ENCODE measurements at places on chromosomes 4 and X.
A peak's percentile ranks its signal among the peaks of the same experiment; 100 is the strongest.

GRCh38 chrX:148933881-148934280 is 433.5 kb downstream of the AFF2 start:
- no peak for DNase-seq

DNA sequence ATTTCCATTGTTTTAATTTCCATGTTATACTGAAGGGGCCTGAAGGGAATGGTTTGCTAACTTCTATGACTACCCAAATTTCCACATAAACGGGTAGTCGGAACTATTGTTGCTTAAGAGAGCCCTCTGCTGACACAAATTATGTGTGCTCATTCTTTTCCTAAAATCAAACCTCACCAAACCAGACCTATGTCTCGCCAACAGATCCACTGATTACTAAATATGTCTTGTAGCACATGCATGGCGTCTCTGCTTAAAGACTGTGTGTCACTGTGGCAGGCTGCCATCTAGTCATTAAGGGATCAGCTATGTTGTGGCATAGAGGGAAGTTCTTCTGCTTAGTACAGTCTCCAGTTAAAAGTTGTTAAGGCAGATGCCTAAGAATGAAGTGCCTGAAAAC is 25.1 kb downstream of the PIR start:
- peak; percentile 13 for DNase-seq

GRCh38 chrX:51614353-51615012 is 4.2 kb downstream of the CENPVL3 start:
- DNase-seq: peak; percentile 10

GRCh38 chrX:136215559-136215958 is 35.6 kb downstream of the MAP7D3 start:
- DNase-seq: no peak

DNA sequence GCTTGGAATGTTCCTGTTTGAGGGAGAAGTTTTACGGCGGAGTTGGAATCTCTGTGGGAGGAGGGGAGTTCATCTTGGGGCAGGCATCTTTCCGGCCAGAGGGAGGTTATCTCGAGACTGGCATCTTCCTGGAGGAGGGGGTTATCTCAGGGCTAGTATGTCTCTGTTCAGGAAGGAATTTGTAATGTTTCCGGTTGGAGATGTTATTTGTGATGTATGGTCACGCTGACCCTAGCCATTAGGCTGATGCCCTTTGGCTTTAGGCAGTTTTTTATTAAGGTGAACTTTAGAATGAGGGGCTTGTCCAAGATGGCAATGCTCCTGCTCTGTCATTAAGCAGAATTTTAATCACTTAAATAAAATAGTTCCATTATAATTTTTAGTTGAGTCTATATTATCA is 449.7 kb downstream of the PCDH10 start:
- no peak for DNase-seq

GRCh38 chrX:149630681-149631233 is 835 bp downstream of the TMEM185A start:
- DNase-seq: peak; percentile 17

DNA sequence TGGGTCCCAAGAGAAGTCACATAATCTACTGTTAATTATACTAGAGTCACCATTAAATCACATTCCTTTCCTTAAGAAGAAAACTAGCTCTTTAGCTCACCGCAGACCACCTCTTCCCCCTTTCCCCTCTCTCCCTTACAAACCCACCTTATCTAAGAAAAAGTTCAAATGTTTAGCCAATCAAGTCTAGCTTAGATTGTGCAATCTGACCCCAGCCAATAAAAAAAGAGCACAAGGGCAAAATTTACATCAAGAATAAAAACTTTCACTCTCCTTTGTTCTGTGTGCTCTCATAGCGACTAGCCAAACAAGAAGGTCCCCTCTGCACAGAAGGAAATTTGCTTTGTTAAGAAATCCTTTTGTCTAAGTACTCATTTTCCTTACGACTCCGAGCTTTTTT is 76.3 kb downstream of the TMEM156 start:
- DNase-seq: no peak

- DNase-seq: peak; percentile 91
These were observed at the start of gene MORF4L2 for GRCh38 chrX:103686199-103687072. TSS of gene MORF4L2 (minus strand) at chrX:103686699. CDS start at chrX:103677027, 9,672 bp downstream.

- no peak for DNase-seq
These were observed 7.0 kb downstream of the SLC9B1 start for GRCh38 chr4:103012551-103012950.

DNA sequence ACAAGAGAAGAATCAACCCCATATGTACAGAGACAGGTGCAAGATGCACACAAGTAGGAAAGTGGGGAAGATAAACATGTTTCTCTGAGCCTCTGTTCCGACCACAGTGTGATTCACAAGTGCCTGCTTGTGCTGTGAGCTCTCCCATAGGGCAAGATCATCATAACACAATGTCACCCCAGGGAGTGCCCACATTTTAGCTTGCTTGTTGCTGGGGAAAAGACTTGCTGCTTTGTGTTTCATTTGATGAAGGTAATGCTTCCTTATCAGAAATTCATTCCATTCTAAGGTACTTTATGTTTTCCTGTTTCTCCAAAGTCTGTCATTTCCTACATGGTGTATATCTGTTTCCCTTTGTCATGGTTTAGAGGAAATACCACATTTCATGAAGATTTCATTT is 304.5 kb upstream of the DIPK2B start:
- DNase-seq: no peak

DNA sequence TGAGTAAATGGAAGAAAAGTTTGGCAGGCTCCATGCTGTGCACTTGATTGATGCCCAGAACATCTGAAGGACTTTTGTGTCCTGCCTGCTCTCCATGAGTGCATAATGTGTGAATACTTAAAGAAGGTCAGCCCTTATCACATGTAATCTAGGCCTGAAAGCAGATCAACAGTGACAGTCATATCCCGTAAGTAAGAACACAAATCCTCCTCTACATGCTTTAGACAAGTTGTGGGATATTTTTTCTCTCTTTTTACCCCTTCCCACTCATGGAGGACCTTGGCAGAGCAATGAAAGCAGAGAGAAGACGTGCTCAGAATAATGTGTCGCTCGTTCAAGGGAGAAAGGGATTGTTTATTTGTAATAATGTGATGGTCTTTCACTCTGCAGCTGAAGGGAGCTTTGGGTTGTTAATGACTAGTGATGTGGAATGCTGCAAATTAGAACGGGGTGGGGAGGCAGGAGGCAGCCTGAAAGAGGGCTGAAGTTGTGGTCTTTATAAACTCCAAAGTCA is 286.6 kb downstream of the BMPR1B start:
- DNase-seq: no peak

DNA sequence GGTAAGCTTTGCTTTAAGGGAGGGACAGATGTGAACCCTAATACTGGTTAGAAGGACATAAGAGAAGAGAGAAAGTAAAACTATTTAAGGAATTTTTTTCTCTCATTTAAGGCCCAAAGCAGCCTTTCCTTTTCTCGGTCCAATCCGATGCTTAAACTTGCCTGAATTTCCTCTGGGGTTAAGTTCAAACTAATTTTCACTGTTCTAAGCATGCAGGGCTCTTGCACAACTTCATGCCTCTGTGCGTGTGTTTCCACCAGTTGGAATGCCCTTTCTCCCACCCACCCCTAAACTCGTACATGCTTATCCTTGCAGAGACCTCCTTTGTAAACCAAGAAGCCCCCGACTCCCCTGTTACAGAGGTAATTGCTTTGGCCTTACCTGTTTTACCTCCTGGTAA is 204.7 kb downstream of the CBR4 start:
- DNase-seq: no peak

- DNase-seq: no peak
These were observed 2.7 kb downstream of the ELOVL6 start for GRCh38 chr4:110195561-110196205.

DNA sequence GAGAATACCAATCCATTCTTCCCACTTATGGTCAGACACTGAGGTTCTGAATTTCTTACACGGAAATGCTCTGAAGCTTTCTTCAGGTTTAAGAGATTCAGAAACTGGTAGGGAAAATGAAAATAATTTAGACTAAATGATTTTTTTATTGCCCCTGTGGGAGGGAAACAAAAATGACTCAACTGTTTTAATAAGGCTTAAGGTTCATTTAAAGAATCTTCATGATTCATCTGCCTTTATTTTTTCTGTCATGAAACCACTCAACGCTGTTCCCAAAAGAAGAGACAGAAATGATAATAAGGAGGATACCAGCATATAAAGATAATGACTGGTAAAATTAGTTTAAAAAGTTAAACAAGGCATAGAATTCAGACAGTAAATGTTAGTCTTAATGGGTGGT is 39.3 kb upstream of the FAM47B start:
- no peak for DNase-seq

- DNase-seq: no peak
These were observed 173.2 kb downstream of the MGST2 start for GRCh38 chr4:139838811-139839210.

DNA sequence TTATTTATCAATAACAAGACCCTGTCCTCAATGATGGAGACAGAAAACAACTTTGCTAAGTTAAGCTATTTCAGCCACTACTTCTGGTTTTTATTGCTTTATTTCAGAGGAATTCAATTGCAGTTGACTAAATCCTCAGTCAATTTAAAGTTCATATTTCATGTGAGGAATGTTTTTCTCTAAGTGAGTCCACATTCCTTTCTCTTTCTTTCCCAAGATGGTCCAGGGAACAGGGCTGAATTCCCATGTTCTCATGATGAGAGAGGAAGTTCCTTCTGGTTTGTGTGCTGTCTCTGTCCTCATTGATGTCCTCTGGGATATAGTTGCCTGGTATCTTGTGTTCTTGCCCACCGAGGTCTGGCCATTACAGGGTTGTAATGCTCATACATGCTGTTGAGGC is 117.2 kb downstream of the SLIT2 start:
- DNase-seq: no peak

GRCh38 chr4:150131581-150132228 is 53.5 kb downstream of the DCLK2 start:
- DNase-seq: no peak

DNA sequence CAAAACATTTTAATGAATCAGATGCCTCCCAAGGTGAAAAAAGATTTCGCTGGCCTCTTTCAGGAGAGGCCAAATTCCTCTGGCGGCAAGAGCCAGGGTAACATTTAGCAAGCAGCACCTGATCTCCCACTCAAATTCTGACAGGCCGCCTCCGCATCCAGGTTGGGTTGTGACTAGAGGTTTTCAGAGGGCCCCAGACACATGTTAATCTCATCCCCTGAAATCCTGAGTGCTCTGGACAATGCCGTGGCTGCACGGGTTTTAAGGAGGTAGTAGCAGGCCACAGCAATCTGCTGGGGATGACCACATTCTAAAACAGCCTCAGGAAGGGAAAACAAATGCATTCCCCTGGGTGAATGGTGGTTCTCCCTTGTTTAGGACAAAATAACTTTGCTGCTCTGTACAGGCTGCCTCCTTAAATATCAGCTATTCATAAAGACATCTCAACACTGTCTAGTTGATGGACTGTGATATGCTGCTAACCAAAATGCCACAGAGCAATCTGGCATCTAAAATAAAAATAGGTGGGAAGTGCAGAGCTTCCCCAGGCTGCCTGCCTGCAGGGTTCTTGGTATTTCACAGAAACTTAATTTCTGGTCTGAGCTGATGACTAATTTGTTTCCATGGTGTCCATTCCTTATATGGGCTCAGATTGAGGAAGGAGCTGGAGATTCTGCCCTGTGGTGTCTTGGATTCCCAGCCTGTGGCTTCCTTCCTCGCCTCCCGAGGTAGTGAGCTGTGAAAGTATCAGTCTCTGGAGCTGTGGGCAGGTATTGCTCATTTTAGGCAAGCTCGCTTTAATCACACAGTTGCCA is 202.0 kb downstream of the DCLK2 start:
- peak; percentile 33 for DNase-seq

DNA sequence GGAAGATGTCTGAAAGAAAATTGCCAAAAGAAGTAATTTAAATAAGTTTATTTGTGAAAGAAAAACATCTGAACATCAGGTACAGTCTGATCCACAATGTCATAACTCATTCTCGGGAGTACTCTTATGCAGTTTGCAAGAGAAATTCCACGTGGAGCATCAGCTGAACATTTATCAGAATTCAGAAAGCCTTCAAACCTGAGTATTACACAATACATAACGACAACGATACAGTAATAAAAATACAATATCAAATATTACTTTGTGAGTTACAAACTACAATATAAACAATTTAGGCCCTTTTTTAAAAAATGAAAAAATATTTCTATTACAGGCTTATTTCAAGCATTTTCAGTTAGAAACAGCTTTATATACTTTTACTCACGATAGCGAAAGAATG is 116.4 kb downstream of the RAB28 start:
- no peak for DNase-seq
